GM23338 (cell line): ENCODE measurements at places on chromosomes 6 and 20. TPM values are rescaled to one million over a fixed set of nuclear protein-coding genes. Genes with fewer than 3 reads are reported as not detected.

The DEFB115 gene
- total RNA-seq = not detected in 2 replicates

The TSHZ2 gene
- 0.49 and 0.89 TPM in 2 replicates for total RNA-seq

The NKAIN4 gene
- 12.6 and 16.0 TPM in 2 replicates for total RNA-seq

The PACSIN1 gene
- 6.2 and 8.7 TPM in 2 replicates for total RNA-seq

The CYP21A2 gene
- total RNA-seq = not detected in 2 replicates

The DNAH8 gene
- not detected in 2 replicates for total RNA-seq

The YTHDF1 gene
- total RNA-seq = 64.3 and 64.5 TPM in 2 replicates

The CPNE5 gene
- 0.12 and 0.14 TPM in 2 replicates for total RNA-seq

The AKAP12 gene
- total RNA-seq = 80.2 and 90.1 TPM in 2 replicates

The ALDH8A1 gene
- total RNA-seq = not detected in 2 replicates

The OSBPL2 gene
- total RNA-seq = 24.2 and 31.2 TPM in 2 replicates

The LCA5 gene
- total RNA-seq = 3.3 and 4.2 TPM in 2 replicates

The OPN5 gene
- total RNA-seq = not detected in 2 replicates

The BMP5 gene
- 0.07 TPM in 1 of 2 replicates, not detected in the other for total RNA-seq

The HLA-DRA gene
- total RNA-seq = 4.4 and 6.9 TPM in 2 replicates

The LAMP5 gene
- total RNA-seq = 0.21 and 0.62 TPM in 2 replicates

The ZBTB24 gene
- 22.0 and 26.6 TPM in 2 replicates for total RNA-seq

The MTRF1L gene
- 17.0 and 20.5 TPM in 2 replicates for total RNA-seq

The NR2E1 gene
- total RNA-seq = not detected in 2 replicates

The ADGRB3 gene
- 1.9 and 4.0 TPM in 2 replicates for total RNA-seq

The FAM217A gene
- not detected in 2 replicates for total RNA-seq

The HLA-G gene
- total RNA-seq = 1.5 and 2.8 TPM in 2 replicates

The NHLRC1 gene
- total RNA-seq = 1.0 and 1.1 TPM in 2 replicates

The IL22RA2 gene
- total RNA-seq = not detected in 2 replicates

The CD24 gene
- 2,810 and 2,907 TPM in 2 replicates for total RNA-seq

The RPL7L1 gene
- total RNA-seq = 109 and 124 TPM in 2 replicates

The RAMACL gene
- 4.0 and 4.2 TPM in 2 replicates for total RNA-seq

The CCM2L gene
- 9.6 and 13.3 TPM in 2 replicates for total RNA-seq

The COL9A3 gene
- 110 and 113 TPM in 2 replicates for total RNA-seq

The MEI4 gene
- total RNA-seq = 0.16 and 0.63 TPM in 2 replicates

The SAPCD1 gene
- total RNA-seq = 3.9 TPM in 1 of 2 replicates, not detected in the other

The AHCY gene
- total RNA-seq = 404 and 423 TPM in 2 replicates

The B4GALT5 gene
- total RNA-seq = 50.3 and 53.2 TPM in 2 replicates

The KPNA5 gene
- 9.4 and 16.3 TPM in 2 replicates for total RNA-seq

The LPIN3 gene
- total RNA-seq = 8.4 and 9.7 TPM in 2 replicates

The RPS6KA2 gene
- 25.3 and 25.6 TPM in 2 replicates for total RNA-seq

The CDSN gene
- 0.07 TPM in 1 of 2 replicates, not detected in the other for total RNA-seq

The PSORS1C2 gene
- total RNA-seq = not detected in 2 replicates

The HCRTR2 gene
- total RNA-seq = not detected in 2 replicates

The ME1 gene
- 5.9 and 8.0 TPM in 2 replicates for total RNA-seq

The HRH3 gene
- 2.9 and 5.2 TPM in 2 replicates for total RNA-seq

The F13A1 gene
- 0.31 and 11.4 TPM in 2 replicates for total RNA-seq

The PAK5 gene
- total RNA-seq = 1.1 and 1.2 TPM in 2 replicates

The TMEM74B gene
- total RNA-seq = 3.6 and 4.8 TPM in 2 replicates

The HLA-DQA2 gene
- total RNA-seq = not detected in 2 replicates

The TM9SF4 gene
- 47.5 and 52.6 TPM in 2 replicates for total RNA-seq

The DEFB132 gene
- total RNA-seq = not detected in 2 replicates

The GLP1R gene
- total RNA-seq = 3.6 and 3.7 TPM in 2 replicates

The RNF144B gene
- total RNA-seq = 8.0 and 9.0 TPM in 2 replicates

The ELOVL2 gene
- total RNA-seq = 1.6 and 1.7 TPM in 2 replicates

The TMX4 gene
- total RNA-seq = 5.0 and 7.5 TPM in 2 replicates

The CTCFL gene
- 1.4 and 2.1 TPM in 2 replicates for total RNA-seq

The ZSCAN31 gene
- total RNA-seq = 4.7 and 12.1 TPM in 2 replicates

The PPP1R14C gene
- 0.62 and 1.4 TPM in 2 replicates for total RNA-seq

The GTSF1L gene
- total RNA-seq = not detected in 2 replicates

The ZFP64 gene
- 25.3 and 30.4 TPM in 2 replicates for total RNA-seq

The WFDC10B gene
- not detected in 2 replicates for total RNA-seq
